ENCODE measurements at places on chromosomes 3 and 15.
A peak's percentile ranks its signal among the peaks of the same experiment; 100 is the strongest.

DNA sequence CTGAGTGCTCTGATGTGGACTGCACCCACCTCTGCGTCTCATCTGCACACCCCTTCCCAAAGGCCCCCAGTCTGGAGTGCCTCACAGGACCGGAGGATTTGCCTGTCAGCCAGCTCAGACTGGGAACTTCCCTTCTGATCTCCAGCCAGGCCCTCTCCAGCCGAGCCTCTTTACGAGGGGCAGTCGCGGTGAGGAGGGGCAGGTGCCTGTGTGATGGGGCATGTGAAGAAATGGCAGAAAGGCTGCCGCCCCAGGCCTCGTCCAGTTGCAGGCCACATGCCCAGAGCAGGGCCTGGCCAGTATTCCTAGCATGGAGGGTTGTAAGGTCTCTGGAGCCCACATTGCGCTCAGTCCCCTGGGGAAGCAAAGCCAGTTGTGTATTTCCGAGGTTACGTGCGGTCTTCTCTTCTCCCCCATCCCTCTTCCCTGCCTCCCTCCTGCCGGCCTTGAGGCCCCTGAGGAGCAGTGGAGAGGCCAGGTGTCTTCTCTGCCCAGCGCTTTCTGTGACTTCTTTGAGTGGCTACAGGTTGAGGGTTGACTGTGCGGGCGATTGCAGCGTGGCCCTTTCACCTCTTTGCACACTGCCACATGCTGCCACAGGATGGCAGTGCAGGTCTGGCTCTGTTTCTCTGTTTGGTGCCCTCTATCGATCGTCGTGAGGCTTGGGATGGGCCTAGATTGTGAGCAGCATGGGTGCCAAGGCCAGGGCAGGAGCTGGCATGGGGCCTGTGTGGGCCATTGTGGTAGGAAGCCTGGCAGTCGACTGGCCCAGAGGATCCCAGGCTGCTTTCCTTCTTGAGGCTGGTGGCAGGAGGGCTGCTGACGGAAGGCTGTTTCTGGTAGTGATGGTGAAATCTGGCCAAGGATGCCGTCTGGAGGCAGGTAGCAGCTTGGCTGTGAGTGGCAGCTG lies 5.3 kb downstream of the CLK3 start:
- peak; percentile 52 for DNase-seq

DNA sequence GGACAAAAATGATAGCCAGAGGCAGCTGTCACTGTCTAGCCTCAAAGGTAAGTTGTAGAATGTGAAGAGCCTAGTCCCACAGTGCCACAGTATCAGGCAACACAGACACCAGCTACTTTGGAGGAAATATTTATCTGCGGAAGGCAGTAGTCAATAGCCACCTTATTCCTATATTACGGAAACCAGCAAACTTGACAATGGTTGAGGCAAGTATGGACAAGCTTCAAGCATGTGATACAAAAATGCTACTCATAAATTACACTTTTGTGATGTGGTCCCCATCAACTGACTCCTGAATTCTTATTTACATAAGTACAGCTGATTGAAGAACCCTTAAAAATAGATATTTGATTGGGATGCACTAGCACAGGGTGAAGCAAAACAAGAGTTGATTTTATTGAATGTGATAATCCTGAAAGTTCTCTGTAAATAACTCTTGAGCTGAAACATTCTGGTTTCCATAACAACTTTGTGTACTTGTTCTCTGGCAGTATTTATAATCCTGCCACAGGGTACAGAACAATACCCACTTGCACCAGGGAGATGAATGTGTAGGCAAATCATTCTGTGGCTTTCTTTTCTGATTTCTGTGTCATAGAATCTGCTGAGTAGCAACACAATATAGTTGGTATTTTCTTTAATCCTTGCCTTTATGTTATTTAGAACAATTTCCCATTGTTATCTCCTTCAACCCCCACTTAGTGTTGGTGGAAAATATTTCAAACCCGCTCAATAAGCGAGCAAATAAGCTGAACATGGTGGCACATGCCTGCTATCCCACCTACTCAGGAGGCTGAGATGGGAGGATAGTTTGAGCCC lies at the start of gene ANKUB1:
TSS of gene ANKUB1 (minus strand) at position 103 of the 819 bp plus-strand sequence. CDS start 188 bp downstream, outside the sequence.
- no peak for DNase-seq

DNA sequence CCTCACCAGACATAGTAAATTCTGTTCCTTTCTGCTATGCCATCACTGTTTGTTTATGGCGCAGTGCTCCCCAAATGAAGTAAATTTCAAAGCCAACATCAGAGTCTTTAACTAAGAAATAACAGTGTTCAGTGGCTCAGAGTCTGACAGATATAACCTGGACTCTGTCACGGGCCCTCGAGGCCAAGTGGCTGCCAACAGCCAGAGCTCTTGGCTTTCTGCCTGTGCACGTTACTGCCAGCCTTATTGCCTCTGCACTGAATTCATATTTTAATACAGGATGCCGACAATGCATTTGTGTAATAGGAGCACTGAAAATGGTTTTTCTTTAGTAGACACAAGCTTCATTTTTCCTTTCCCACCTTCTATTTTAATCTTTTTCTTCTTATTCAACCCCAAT lies 219.9 kb downstream of the NLGN1 start:
- DNase-seq = no peak

DNA sequence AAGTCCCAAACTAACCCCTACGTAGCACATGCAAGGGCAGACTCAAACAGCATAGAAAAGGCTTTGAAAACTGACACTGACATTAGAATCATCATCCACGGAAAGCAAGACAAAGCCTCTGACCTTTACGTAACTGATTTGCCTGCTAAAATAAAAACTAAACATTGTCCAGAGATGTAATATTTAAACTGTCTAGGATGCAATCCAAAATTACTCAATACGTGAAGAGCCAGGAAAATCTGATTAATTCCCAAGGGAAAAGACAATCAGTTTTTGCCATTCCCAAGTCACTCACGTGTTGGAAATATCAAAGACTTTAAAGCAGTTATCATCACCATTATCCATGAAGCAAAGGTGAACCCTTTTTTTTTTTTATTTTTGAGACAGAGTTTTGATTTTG lies 13.3 kb upstream of the IQCF1 start:
- no peak for DNase-seq
